ENCODE measurements at places on chromosomes 2 and 18. TPM values are rescaled to one million over a fixed set of nuclear protein-coding genes. Genes with fewer than 3 reads are reported as not detected.

TBC1D8 gene
- 11.7 TPM for total RNA-seq

CHRNG gene
- total RNA-seq = 0.16 TPM

ZSCAN30 gene
- 17.5 TPM for total RNA-seq

DNAH7 gene
- 16.5 TPM for total RNA-seq

SKOR2 gene
- total RNA-seq = not detected

SRD5A2 gene
- total RNA-seq = not detected

OXER1 gene
- not detected for total RNA-seq

ANKAR gene
- total RNA-seq = 55.4 TPM

BOLL gene
- not detected for total RNA-seq

LRATD1 gene
- 35.7 TPM for total RNA-seq

FER1L5 gene
- total RNA-seq = 0.47 TPM

SULT1C4 gene
- 6.6 TPM for total RNA-seq

DNA sequence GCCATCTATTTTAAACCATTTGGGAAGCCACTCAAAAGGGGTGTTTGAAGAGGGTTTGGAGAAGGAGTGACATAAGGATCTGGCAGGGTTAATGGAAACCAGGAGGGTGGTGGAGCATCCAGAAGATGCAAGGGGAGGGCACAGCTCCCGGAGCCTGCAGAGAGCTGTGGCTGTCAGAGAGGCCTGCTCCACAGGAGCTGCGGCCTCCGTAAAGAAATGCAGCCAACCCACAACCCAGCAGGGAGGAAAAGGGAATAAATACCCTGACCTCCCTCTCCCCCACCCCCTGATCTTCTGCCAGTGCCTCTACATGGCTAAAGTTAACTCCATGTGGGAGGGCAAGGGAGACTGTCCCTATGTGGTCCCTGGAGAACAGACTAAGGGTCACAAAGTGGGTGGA, 567.1 kb upstream of the POU3F3 start:
- no peak for DNase-seq

- no peak for DNase-seq
Observed at GRCh38 chr2:138228101-138228500, 263.8 kb downstream of the HNMT start.

DNA sequence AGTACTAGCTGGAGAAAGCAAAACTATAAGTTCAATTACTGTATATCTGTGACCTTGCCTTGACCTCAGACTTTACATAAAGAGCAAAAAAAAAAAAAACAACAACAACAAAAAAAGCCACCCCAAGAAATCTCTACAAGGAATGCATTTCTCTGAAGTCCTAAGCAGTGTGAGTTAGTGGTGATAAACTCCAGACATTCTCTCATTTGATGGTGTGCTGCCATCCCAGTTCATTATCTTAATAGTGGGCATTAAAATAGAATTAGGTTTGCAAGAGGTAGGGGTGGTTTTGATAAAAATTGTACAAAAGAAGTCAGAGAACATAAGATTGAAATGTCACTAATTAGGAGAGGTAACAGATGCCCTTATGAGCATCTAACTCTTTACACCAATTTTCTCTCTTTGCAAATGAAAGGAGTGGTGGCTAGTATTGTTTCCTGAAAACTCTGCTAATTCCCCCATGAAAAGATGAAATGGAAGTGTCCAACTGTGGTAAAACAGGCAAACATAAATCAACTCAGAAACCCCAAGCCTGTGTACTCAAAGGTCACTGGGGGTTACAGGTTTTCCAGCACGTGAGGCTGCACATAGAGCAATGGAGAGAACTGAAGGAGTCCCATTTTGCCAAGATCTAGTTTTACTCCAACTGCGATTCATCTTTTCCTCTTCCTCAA, 131.9 kb downstream of the MEIS1 start:
- no peak for DNase-seq

DNA sequence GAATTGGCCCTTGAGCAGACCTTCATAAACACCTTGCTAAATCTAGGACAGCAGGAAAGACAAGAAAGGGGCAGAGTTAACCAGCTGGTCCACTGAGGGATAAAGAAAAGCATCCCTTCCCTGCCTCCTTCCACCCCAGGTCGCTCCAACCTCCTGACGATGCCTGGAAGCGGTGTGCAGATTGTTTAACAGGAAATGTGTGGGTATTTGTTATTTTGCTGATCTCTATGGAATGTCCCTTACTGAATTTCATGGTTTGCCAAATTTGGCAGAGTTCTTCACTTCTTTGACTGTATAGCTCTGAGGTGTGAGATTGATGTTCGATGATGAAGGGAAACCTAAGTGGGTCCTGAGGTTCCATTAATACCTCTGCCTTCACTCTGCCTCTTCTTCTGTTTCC, 72.9 kb downstream of the MAP3K20 start:
- no peak for DNase-seq

GRCh38 chr2:85444629-85445172, 26.2 kb downstream of the SH2D6 start:
- no peak for DNase-seq

DNA sequence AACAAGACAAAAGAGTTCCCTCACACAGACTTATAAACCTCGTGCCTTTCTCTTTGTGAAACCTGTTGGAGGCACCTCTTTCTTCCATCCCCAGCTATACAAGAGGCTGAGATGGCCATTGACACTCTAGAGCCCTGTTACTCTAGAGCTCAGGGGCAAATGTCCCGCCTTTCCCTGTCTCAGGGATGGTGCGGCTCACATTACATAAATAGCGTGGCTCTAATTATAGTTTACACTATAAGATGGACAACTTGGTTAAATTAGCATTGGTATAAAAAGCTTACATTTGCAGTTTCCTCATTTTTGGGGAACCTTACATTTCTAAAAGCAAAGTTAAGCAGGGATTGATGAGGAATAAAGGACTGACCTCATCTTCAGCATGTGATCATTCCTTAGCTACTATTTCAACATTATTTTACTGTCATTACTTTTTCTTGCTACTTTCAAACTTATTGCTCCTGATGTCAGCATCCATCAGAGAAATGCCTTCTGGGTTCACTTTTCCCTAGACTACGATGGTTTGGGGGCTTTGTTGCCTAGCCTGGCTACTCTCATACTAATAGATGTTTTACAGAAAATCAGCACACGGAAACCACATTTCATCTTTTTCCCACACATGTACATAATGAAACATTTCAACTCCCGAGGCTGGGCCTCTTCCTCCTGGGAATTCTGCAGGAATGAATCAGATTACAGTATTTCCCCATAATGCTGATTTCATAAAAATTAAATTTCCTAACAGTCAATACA, 40.4 kb downstream of the FTCDNL1 start:
- DNase-seq = no peak

DNA sequence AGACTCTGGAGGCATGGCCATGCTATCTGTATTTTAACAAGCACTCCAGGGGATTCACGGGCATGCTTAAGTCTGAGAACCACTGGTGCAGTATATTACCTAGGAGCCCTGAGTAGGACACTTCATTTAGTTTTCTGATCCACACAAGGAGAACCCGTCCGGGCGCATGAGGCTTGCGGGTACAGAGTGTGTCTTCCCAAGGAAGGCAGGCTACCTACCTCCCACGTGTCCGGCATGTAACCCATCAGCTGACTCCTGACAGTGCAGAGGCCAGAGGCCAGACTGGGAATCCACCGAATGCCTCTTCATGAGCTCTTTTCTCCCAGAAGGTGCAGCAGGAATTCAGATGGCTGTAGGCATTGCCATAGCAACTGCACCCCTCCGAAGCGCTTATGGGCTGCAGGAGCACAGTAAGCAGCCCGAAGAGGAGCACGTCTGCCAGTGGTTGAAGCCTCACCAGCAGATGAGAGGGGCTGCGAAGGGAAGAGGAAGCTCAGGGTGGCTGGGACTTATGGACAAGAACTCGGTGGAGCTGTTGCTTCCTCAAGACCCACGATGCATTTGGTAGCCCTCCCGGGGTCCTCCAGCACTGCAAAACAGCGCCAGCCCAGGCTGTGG, 33.8 kb upstream of the DNMT3A start:
- no peak for DNase-seq

- DNase-seq = no peak
Observed at GRCh38 chr2:156003780-156004179, 328.7 kb downstream of the NR4A2 start.

DNA sequence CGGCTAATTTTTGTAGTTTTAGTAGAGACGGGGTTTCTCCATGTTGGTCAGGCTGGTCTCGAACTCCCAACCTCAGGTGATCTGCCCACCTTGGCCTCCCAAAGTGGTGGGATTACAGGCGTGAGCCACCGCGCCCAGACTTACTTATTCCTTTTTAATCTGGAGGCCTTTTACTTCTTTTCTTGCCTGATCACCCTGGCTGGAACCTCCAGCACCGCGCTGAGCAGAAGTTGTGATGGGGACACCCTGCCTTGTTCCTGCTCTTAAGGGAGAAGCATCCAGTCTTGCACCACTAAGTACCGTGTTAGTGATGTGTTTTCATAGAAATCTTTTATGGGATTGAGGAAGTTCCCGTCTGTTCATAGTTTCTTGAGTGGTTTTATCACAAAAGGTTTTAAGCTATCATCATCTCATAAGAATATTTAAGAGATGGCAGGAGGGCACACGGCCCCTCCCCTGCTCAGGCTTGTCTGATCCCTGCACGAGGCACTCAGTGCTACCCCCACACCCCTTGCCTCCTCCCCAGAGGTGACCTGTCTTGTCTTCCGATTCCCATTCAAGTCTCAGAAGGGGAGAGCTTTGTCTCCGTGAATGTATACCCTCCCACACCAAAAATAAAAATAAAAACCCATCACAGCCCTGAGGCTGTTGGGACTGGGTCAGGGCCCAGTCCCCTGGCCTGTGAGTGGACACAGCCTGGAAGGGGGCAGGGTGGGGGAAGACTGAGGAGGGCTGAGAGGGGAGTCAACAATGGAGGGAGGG, 65.3 kb upstream of the SMAD7 start:
- DNase-seq = no peak

DNA sequence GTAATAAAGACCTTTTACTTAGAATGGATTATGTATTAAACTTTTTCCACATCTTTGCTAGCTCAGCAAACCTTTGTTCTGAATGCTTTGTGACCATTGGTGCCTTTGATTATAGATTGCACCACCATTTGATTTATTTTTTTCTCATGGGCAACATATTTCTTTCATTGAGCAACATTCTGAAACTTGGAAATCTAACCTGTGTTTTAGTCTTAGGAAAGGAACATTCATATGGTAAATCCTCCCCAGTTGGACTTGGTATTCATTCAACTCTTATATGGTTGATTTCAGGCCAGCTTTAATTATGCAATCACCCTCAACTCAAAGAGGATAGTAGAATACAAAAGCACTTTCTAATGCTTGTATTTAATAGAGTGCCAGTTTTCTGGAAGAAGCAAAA, 1077.9 kb upstream of the ZEB2 start:
- no peak for DNase-seq

- no peak for DNase-seq
Observed at GRCh38 chr2:45435316-45435715, 175.8 kb downstream of the SRBD1 start.

GRCh38 chr2:190334479-190335224, 8.7 kb upstream of the INPP1 start:
- no peak for DNase-seq

DNA sequence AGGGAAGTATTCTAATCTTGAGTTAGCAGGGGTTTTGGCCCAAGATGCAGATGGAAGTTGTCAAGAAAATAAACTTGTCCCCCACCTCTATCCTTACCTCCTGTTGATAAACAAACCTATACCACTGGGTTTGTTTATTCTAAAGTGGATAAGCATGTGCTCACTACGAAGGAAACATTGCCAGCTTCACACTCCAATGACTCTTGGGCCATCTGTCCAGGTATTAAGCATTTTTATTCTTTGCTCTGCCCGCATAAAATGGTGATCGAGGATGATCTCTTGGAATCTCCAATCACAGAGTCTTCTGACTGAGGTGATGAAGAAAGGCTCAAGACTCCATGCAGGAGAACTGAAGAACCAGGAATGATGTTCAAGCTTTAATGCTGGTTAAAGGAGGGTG, 1908.4 kb upstream of the PIK3C3 start:
- no peak for DNase-seq

DNA sequence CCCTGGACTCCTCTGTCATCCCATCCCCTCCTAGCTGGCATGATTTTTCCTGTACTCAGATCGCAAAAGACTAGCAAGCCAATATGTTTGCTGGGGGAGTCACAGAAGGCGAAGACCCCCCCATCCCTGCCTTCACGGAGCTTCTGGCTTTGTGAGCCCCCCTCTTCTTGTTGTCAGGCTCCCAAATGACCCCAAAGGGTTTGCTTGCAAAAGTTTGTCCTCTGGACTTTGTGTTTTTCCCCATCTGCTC, 169.9 kb downstream of the SMAD7 start:
- DNase-seq = no peak

DNA sequence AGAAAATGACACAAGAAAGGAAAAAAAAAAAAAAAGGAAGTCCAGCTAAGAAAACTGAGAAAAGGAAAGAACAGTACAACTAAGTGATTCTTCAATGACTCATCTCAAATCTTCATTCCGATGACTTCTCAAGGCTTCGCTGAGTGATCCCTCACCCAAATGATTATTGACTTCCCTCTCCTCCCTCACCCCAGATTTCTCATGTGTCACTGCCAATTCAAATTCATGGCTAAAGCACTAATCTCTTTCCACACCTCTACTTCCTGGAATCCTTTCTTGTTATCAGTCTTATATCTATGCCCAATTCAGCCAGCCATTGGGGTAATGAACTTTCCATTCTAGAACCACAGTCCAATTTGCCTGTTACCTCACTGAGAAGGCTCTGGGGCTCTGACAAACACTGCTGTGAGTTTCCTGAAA, 7.2 kb upstream of the ABCB11 start:
- no peak for DNase-seq

DNA sequence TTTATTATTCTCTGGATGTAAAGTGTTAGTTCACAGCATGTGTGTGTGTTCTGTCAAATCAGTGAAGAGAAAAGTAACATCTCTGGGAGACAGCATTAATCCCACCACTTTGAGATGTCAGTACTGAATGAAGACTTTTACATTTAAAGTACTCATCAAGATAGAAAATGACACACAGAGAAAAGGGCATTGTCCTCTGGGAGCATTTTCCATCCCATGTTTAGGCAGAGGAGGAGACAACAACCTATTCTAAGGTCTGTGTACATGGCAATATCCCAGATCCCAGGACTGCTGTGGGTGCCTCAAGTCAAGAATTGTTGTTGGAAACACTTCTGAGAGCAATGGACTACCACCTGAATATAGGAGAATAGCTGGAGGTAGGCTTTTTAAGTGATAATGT, 201.5 kb downstream of the PPP1R1C start:
- no peak for DNase-seq

DNA sequence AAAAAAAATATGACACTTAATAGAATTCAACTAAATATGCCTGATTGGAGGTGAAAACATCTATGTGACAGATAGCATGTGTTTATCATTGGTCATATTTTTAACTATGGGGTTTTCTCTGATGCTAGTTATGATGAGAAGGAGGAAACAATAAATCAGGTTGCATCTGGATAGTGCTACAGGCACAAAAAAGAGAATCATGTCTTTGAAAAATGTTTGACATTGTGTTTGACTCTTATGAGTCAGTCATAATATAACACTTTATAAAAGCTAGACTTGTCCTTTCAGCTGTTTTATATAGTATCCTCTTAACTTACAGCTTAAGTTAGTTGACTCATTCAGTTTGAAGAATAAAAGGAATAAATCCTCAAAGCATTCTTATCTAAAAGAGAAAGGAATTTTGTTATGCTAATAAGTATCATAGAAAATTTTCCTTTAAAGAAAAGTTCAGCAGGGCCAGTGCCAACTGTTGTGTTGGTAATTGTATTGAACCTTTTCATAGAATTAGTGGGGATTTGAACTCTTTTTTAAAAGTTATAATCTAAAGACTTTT, 78.4 kb upstream of the UBXN4 start:
- no peak for DNase-seq
